Neural progenitor cell (in vitro differentiated cells): ENCODE measurements at places on chromosomes 5 and 9. TPM values are rescaled to one million over a fixed set of nuclear protein-coding genes. Genes with fewer than 3 reads are reported as not detected.

ANKRD31 gene
- total RNA-seq, result 0.74 and 0.75 TPM in 2 replicates

C9orf85 gene
- total RNA-seq, result 11.4 and 29.3 TPM in 2 replicates

C1QTNF2 gene
- 0.06 and 0.25 TPM in 2 replicates for total RNA-seq

CDC20B gene
- total RNA-seq, result not detected in 2 replicates

CDO1 gene
- 18.4 and 21.9 TPM in 2 replicates for total RNA-seq

DNA sequence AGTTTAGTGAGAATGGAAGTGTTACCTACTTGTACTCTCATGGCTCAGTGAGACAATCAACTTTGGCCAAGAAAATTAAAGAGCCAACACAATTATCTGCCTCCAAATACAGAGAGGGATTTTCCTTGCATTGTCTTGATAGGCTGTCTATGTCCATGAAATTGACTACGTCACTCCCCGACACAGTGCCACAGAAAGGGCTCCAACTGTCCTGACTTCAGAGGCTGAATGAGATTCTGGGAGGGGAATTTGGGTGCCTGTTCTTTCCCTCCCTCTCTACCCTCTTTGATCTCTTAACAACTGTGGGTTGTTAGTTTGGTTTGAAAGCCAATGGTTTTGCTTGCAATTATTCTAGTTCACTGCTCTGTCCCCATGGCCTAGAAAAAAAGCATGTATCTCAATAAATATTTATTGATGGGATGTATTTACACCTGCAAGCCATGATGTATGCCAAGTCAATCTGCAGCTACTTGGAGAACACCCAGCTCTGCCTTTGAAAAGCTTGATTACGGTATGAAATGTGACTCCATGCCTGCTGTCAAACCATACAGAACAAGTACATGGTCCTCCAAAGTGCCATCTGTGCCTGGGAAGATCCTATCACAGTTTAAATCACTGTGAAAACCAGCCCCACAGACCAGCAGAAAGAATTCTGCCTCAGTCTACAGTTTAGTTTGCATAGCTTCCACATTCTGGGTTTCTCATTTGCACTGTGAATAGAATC lies 37.3 kb downstream of the CAPSL start:
- H3K27me3 ChIP-seq, result no peaks in the 10 kb centered on the region
- H3K4me3 ChIP-seq, result no peak overlapping the region
- no peak for DNase-seq
- H3K27ac ChIP-seq, result no peak overlapping the region

DNA sequence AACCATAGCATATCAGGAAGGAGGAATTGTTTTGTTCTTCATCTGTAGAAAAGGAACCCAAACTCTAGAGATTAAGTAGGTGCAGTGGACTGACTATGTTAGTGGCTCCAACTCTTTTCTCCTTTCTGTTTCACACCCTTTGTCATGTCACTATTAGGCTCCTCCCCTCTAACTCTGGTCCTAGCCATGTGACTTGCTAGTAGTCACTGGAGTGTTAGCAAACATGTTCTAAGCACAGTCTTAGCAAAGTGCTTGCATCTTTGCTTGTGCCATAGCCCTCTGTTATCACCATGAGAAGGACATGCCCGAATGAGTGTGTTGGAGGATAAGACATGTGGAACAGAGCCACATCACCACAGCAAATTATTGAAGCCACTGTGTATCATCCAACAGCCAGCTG lies 55.4 kb upstream of the PPP3R2 start:
- no peak overlapping the region for H3K4me3 ChIP-seq
- no peak for DNase-seq
- H3K36me3 ChIP-seq, result no peaks in the 10 kb centered on the region
- no peak overlapping the region for H3K27ac ChIP-seq
- peaks cover 2% of the 10 kb centered on the region for H3K27me3 ChIP-seq

- no peaks in the 10 kb centered on the region for H3K36me3 ChIP-seq
- H3K27ac ChIP-seq, result no peak overlapping the region
- DNase-seq, result no peak
- H3K27me3 ChIP-seq, result no peaks in the 10 kb centered on the region
- H3K4me1 ChIP-seq, result no peaks in the 10 kb centered on the region
Observed at GRCh38 chr5:16539169-16539666, 73.6 kb upstream of the ZNF622 start.

DNA sequence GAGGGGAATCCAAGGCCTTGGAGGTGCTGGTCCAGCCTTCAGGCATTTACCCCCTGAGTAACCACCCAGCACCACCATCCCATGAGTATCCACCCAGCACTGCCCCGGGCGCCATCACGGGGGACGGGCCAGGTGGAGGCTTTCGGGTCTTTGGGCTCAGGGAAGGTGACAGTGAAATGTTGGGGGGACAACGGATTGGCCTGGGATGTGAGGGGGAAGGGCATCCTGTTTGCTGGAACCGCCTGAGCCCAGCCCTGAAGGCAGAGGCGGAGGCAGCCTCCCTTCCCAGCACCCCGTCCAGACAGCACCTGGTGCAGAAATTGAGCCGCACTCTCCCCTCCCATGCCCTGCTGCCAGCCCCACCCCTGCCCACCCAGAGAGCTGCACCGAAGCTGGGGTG lies 17.0 kb downstream of the ASS1 start:
- no peaks in the 10 kb centered on the region for H3K36me3 ChIP-seq
- DNase-seq, result no peak
- no peak overlapping the region for H3K4me3 ChIP-seq
- H3K4me1 ChIP-seq, result peaks cover 17% of the 10 kb centered on the region
- no peaks in the 10 kb centered on the region for H3K27me3 ChIP-seq

DNA sequence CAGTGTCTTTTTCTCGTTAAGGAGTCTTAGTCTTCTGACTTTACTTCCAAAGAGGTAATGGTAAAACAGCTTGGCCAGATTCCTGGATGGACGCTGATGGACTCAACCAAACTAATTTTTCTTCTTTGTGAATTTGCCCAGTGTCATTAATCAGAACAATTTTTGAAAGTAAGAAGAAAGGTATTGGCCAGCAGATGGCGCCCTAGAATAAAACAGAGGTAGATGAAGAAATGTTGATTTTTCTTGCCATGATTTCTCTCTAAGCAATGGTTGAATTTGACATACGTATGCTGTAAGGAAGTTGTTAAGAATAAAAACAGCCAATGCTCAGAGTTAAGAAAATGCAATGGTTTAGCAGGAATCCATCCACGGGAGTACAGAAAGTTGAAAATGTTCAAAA lies 500.0 kb downstream of the DIRAS2 start:
- H3K4me3 ChIP-seq, result no peak overlapping the region
- DNase-seq, result peak; percentile 74
- no peak overlapping the region for H3K27ac ChIP-seq
- no peaks in the 10 kb centered on the region for H3K36me3 ChIP-seq
- H3K4me1 ChIP-seq, result no peaks in the 10 kb centered on the region

DNA sequence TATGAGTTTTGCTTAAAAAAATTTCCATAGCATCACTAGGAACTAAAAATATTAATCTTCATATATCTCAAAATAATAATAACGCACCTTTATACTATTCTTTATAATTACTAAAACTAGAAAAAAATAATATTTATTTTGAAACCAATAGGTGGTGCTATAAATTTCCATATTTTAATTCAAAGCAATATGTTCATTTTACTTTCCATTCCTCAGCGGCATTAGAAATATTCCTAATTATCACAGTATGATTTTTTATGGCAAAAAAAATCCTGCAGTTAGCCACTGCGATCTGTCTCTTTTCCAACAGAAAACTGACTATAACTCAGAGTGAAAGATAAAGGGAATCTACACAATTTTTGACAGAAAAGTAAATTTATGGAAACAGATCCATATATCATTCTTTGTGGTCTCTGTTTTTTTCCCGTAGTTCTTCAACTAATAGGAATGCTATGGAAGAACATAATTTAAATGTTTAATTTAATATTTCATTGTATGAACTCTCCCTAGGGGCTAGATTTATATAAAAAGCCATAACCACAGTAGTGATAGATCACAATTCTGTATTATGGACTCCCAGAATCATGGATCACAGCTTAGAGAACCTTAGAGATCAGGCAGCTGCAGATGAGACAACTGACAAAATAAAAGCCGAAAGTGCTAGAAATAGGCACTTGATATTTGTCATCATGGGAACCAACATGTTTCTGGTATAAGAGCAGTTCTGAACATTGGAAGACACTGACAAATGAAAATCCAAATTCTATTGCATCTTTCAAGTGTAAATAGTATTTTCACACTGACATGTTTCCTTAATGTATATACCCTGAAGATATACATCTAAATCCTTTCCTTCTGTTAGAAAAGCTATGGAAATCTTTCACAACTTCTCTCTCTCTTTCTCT lies 167.7 kb upstream of the MPDZ start:
- no peak overlapping the region for H3K4me3 ChIP-seq
- peaks cover 36% of the 10 kb centered on the region for H3K4me1 ChIP-seq
- H3K36me3 ChIP-seq, result no peaks in the 10 kb centered on the region
- H3K27me3 ChIP-seq, result no peaks in the 10 kb centered on the region
- no peak overlapping the region for H3K27ac ChIP-seq
